ENCODE measurements at places on chromosomes 7 and 10.

GRCh38 chr10:70323697-70324338 lies 40.0 kb upstream of the NPFFR1 start:
- DNase-seq: no peak

- no peak for DNase-seq
Measured at GRCh38 chr10:69952069-69952800, 100.4 kb upstream of the MACROH2A2 start.

DNA sequence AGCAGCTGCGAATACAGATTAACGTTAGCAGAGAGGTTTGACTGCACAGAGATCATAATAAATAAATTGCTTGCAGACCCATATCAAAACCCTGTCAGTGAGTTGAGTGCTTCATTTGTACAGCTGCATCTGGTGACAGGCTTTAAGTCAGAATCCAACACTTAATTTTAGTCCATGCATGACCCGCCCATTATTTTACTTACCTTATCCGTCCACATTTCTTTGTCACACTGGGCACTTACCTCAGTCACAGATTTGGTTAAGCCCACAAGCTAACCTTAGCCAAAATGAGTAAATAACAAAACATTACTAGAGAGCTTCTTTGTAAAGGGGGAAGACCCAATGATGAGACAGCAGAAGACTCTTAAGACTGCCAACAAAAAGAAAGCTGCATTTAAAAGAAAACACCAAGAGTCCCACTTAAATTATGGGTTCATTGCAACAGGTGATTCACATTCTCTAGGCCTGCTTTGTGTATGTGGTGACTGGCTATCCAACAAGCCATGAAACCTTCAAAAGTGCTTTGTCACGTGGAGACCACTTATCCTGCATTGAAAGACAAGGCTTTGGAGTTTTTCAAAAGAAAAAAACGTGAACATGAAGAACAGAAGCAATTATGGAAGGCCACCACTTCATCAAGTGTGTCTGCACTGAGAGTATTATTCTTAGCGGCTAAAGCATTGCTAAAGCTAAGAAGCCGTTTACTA lies 32.2 kb downstream of the PHTF2 start:
- DNase-seq: no peak

DNA sequence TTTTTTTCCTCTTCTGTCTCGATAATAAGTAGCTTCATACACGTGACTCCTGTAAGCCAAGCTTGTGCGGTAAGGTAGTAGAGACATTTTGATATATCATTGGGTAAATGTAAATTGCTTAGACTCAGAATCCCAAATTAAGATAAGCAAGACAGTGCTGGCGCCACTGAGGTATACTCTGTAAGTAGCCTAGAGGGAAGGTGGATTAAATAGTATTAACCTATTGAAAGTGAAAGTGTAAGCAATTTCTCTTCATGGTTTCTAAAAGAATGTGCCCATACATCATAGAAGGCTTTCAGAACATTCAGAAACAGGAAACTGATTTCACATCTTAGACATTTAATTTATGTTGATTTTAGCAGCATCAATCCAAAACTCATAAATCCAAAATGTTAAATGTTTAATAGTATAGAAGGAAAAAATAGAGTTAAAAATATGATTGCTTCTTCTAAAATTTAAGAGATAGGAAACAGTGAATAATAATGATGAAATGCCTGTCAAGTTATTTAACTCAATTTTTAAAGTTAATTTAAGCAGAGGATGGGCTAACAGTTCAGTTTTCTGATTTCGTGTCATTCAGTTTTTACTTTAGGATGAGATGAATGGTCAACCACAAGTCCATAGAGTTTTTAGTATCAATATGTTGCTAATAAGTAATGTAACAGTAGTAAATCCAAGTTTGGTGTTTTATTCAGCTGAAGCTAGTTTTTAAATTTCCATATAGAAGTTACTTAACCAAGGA lies 36.8 kb downstream of the LRRC72 start:
- DNase-seq: no peak

GRCh38 chr7:31747553-31747952 lies 60.5 kb downstream of the PPP1R17 start:
- DNase-seq: no peak

- DNase-seq: no peak
Measured at GRCh38 chr7:74121401-74122249, 38.0 kb downstream of the LIMK1 start.

GRCh38 chr10:129114588-129114987 lies 352.5 kb upstream of the MGMT start:
- DNase-seq: no peak

GRCh38 chr10:3533296-3533695 lies 251.7 kb downstream of the KLF6 start:
- DNase-seq: no peak

DNA sequence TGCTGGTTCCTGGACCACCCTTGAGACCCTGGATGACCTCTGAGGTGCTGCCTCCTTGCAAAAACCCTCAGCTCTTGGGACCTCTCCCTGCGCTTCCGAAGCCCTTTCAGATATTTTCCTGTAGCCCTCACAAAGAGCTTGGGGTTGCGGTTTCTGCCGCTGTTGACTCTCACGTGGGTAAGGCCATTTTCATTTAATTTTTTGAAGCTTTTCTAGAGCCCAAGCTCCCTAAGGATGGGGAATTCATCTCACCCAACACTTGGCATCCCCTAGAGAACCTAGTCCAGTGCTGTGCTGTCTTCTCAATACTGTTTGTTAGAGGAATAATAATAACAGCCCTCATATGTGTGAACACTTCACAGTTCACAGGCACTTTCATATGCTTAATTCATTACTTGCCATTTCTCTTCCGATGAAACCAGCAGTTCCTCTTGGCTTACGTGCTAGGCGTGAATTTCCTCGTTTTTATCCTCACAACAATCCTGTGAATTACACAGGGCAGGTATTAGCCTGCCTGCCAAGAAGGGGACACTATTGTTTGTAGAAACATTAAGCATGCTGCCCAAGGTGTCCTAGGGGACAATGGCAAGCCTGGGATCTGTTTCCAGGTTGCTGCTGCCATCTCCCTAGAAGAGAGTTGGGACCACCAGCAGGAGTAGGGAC lies 71.6 kb upstream of the CTBP2 start:
- DNase-seq: no peak

- DNase-seq: no peak
Measured at GRCh38 chr10:71112138-71112785, 100.1 kb upstream of the UNC5B start.

GRCh38 chr10:123269017-123269552 lies 114.9 kb downstream of the BUB3 start:
- no peak for DNase-seq

GRCh38 chr10:11683529-11684320 lies 58.5 kb upstream of the ECHDC3 start:
- DNase-seq: no peak

- peak; percentile 0 for DNase-seq
Measured at GRCh38 chr10:76939933-76940468, 697.6 kb downstream of the KCNMA1 start.

GRCh38 chr7:36563706-36564327 lies 160.5 kb downstream of the AOAH start:
- no peak for DNase-seq

GRCh38 chr10:70498970-70499835 lies 20.6 kb downstream of the PALD1 start:
- no peak for DNase-seq

DNA sequence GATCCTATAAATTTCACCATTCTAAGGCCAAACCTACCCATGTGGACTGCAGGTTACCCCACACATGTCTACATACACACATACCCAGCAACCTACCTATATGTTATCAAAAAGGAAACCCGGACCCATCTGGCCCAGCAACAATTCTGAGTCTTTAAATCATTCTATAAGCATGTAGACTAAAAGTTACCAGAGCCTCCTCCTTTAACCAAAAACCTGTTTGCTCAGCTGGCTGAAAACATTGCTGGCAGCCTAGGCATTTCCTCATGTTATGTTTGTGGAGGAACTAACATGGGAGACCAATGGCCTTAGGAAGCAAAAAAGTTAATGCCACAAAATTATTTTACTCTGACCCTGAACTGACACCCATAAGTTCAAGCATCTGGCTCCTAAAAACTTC lies 5.3 kb upstream of the ADCK2 start:
- no peak for DNase-seq

DNA sequence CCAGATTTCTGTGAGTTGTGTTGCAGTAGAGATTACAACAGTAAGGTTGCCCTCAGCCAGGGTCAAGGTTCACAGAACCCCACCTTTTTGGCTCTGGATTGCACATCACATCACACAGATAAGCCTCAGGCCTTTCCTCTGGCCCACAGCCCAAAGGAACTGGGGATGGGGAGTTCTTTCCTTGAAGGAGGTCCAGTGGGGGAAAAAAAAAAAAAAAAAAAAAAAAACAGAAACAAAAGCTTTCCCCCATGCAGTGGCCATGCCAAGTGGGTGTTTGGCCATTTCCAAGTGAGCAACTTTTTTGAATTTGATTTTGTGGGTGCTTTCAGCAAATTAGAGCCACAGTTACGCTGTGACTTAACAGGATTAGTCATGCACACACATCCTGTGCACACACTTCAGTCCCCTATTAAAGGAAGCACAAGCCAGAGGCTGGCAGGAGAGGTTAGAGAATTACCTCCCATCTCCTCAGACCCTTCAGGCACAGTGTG lies 79.3 kb upstream of the NANOS1 start:
- DNase-seq: no peak

DNA sequence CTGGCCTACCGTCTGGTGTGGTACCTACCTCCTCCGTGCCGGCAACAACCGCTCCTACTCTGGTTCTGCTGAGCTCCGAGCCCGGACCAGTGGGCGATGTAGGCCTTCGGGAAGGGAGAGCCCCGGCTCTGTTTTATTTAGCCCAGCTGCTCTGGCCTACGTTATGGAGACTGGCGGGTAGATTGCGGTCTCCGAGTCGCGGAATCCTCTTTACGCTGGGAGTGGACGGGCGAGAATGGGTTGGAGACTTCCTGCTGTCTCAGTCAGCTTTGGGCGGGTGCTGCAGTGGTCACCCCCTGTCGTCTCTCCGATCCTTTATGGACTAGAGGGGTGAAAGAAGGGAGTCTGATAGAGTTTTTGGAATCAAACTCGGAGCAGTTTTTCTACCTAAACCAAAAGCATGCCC lies 406 bp downstream of the CBLL1 start:
- no peak for DNase-seq

GRCh38 chr10:117277675-117278074 lies 36.8 kb downstream of the SLC18A2 start:
- DNase-seq: no peak

DNA sequence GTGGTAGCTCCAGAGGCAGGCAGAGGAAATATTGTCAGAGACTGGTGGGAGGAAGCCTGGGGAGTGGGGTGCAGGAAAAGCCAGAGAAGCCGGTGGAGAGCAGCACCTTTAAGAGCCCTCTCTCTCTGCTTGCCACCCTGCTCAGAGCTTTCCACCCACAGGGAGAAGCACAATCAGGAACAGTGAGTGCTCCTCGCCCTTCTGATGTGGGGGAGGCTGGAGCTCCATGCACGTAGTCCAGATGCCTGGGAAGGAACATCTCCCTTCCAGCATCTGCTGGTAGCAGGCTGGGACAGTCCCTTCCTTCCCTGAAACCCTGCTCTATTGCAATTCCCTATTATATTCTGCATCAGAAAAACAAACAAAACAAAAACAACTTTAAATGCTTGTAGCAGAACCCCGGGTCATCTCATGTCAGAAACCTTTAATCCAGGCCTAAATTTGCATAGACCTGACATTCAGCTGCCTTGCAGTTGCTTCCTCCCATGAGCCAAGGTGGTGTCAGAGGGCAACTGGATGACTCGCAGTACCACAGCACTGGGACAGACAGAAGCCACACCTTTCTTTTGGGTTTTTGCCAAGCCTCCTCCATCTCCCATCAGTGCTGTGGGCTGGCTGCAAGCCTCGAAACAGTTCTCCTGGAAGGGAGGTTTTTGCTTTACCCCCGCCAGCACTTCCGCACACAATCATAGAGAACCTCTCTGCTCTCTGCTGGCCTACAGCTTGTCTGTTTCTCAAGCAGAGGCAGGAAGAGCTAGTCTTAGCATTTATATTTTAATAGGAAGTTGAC lies 13.1 kb downstream of the AVPI1 start:
- DNase-seq: no peak

GRCh38 chr10:17031637-17032635 lies 97.7 kb downstream of the CUBN start:
- DNase-seq: no peak

DNA sequence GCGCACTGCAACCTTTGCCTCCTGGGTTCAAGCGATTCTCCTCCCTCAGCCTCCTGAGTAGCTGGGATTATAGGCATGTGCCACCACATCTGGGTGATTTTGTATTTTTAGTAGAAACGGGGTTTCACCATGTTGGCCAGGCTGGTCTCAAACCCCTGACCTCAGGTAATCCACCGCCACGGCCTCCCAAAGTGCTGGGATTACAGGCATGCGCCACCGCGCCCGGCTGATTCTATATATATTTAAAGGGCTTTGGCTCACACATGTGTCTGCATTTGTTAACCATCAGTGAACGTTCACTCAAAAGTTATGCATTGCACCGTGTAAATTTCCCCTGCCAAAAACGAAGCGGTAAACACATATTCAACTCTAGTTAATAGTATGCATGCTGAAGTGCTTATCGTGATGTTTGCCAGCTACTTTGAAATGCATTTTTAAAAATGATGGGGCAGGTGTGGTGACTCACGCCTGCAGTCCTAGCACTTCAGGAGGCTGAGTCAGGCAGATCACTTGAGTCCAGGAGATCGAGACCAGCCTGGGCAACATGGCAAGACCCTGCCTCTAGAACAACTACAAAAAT lies 17.7 kb upstream of the WIPI2 start:
- no peak for DNase-seq

DNA sequence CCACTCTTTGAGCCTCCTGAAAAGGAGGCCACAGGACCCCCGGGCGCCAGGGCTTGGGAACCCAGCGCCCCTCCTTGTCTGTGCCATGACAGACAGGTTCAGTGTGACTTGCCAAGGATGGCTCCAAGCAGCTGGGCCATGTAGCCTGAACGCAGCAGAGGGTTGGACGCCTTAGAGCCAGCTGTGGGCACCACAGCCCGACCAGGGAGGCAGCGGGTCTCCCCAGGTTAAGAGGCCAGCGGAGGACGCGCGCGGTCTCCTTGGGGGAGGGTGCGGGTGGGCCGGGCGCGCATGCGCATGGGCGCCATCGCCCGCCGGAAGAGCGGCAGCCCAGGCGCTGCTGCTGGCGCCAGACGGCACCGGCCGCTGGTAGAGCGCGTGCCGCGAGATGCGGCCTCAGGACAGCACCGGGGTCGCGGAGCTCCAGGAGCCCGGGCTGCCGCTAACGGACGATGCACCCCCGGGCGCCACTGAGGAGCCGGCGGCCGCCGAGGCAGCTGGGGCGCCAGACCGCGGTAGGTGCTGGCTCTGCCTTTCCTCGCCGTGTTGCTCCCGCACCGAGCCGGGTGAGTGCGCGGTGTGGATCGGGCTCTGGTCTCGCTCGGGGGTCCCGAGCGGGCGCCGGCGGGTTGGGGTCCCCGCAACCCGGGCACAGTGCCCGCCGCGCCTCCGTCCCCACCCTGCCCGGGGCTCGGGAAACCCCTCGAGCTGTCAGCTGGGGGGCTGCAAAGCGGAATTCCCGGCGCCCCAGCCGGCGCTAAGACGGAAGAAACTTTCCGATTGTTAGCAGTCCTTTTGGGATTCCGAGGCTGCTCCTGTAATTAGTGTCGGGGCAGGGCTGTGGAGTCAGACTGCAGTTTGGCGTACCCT lies at the start of gene SLC35G1:
Gene SLC35G1 (plus strand): TSS at position 333 of the 870 bp plus-strand sequence. CDS start 56 bp downstream, at position 389.
- DNase-seq: no peak
